ENCODE measurements at places on chromosomes 6 and 20.

DNA sequence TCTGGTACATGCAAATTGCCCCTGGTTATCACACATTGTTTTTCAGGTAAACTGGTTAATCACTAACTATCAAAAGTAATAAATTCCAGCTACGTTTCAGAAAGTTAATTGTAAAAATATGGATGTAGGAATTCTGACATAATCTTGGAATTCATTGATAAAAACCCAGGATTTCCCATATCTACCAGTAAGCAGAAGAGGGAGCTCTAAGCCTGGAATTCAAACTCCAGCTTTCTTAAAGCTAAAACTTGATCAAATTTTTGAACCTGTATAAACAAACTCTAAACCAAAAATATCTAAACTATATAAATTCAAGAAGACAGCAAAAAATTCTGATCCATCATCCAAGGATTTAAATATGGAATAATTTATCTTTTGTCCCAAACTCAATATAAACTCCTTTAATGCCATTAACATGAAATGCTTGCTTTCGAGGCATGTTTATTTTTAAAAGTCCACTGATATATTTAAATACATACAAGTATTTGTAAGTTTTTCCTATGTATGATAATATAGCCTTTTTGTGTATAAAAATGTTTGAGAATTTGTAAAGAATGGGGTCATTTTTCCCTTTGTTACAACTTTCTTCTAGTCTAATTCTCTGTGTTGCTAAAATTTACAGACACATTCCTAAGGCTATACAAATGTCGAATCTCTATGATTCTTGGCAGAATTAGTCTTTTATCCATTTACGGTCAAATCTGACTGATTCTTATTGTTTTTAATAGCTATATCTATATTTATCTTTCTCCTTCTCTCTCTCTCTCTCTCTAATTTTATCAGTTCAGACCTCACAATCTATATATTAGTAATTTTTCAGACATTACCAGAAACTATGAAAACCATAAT is 91.4 kb upstream of the RNF217 start:
- DNase-seq = no peak

DNA sequence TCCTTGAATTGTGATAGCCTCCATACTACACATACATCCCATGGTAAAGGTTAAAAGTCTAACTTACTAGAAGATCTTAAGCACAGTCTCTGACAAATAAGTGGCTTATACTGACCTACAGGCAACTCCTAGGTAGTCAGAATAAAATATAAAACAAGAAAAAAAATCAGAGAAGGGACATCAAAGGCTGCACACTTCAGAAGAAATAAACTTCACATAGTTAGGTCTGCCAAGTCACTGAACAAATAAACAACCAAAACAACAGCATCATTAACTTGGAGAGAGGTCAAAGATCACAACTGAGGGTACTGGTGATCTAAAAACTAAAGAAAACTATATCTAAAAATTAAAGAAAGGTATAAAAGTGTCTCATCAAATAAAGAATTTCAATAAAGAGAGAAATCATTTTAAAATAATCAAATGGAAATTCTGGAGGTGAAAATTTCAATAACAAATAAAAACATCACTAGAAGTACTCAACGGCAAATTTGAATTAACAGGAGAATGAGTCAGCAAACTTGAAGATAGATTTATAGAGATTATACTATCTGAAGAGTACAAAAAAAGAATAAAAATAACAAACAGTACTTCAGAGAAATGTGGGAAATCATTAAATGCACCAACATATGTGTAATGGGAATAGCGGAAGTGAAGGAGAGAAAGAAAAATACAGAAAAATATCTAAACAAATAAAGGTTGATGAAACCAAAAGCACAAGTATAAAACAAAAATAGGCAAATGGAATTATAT is 88.0 kb upstream of the UST start:
- no peak for DNase-seq

DNA sequence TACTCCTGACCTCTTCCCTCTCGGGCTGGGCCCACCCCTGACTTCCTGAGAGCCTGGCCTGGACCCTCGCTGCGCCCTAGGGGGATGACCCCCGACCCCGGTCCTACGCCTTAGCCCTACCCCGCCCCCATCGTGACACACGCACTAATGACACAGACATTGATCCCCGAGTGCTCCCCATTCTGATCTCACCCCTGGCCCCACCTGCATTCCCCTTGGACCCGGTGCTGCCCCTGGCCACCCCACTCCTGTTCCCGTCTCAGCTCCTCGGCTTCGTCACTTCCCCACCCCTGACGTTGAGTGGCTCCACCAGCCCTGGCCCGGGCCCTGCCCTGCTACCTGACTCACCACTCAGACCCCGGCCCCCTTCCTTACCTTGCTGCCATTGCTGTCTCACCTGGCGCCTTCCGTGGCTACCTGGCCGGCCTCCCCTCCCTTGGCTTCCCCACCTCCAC is 12.1 kb downstream of the RBCK1 start:
- DNase-seq = no peak

GRCh38 chr6:11277275-11278206 is 45.1 kb upstream of the NEDD9 start:
- DNase-seq = no peak

DNA sequence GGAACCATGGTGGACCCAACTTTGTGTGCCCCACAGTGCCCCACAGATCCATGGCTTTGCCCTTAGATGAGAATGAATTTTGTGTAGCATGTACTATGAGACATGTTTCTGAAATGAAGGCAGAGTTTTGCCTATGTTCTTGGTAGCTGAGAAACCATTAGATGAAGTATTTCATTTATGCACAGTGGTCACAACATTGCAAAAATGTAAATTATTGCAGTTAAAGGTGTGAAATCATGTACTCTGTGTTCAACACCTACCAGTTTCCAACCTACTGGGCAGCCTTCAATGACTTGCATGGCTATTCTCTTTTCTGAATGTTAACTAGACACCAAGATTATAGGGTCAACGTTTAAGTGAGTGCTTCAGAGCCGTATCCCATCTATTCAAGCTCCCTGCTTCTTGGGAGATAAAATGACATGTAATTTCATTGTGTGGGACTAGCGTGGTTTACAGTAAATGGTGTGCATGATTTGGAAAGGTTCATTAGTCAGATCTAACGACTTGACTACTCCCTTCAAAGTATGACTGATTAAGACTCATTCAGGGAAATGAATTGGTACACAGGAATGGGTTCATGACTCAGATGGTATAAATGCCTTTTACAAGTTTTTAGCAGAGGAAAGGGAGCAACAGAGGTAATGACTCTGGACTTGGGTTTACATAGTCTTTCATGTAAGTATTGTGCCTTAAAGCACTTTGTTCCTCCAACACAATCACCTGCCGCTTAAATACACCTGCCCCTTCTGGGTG is 106.1 kb upstream of the AKIRIN2 start:
- no peak for DNase-seq

- no peak for DNase-seq
These were observed 28.0 kb downstream of the FRMD1 start for GRCh38 chr6:168050881-168051586.

DNA sequence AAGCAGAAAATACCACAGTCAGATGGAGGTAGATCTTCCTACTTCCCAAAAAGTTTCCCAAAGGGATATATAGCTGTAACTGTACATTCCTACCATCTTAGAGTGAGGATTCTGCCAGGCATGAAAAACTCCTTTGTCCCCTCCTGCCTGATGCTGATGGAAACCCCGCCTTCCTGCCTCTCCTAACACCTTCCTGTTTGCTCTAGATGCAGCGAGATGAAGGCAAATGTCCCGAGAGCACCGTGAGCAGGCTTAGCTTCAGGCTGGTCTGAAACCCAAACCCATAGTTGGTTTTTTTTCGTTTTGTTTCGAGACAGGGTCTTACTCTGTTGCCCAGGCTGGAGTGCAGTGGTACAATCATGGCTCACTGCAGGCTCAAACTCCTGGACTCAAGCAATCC is 55.6 kb downstream of the MYB start:
- no peak for DNase-seq

- no peak for DNase-seq
These were observed 16.4 kb downstream of the RANBP9 start for GRCh38 chr6:13695252-13695651.

DNA sequence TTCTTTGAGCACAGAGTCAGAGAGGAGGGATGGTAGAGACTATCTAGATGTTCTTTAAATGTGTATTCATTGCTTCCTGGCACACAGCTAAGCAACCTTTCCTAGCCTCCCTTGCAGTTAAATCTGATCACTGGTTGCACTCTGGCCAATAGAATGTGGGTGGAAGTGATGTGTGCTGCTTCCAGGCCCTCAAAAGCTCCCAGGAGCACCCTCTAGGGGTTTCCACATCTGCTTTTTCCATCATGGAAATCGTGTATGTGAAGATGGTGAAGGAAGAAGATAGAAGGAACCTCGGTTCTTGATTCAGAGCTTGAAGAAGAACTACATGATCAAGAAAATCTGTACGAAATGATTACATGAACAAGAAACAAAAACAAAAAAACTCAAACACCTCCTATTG is 149.8 kb upstream of the JAG1 start:
- DNase-seq = no peak

DNA sequence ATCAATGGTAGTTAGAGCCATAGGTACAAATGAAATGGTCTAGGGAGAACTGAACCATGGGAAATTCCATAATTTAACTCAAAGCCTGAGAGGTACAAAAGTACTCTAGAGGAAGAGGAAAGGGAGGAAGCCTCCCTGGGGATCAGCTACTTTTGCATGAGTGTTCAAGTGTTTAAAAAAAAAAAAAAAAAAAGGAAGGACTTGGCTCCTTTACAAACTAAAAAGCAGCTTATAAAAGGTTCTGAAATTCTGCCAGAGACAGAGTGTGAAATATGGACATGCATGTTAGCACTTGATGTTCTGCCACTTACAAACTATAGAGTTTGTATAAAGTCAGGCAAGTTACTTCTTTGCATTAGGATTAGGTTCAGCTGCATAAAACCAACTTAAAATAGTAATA is 290.0 kb downstream of the TBC1D7 start:
- no peak for DNase-seq

DNA sequence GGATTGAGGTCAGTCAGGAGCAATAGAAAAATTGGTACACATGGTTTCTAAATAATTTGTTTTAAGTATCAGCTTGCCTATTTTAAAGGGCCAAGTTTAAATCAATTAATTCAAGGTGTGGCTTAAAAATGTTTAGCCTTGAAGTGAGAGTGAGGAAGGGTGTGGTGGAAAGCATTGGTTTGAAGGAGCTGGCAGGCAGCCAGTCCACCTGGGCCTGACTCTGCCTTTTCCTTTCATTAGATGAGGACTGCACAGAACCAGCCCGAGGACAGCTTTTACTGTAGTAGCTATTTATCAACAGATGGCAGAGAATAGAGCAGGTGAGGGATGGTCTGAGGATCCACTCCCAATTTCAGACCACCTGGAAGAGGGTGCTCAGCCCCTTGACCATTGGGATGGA is 42.4 kb downstream of the DHX35 start:
- no peak for DNase-seq

GRCh38 chr20:24686156-24686555 is 216.7 kb downstream of the SYNDIG1 start:
- no peak for DNase-seq

- no peak for DNase-seq
These were observed 18.1 kb downstream of the SLX4IP start for GRCh38 chr20:10453241-10453640.

- DNase-seq = no peak
These were observed 39.8 kb upstream of the CDH22 start for GRCh38 chr20:46347841-46348803.

- DNase-seq = no peak
These were observed 19.3 kb downstream of the UQCC2 start for GRCh38 chr6:33692078-33692759.

GRCh38 chr6:797479-798077 is 104.6 kb upstream of the EXOC2 start:
- peak; percentile 36 for DNase-seq

DNA sequence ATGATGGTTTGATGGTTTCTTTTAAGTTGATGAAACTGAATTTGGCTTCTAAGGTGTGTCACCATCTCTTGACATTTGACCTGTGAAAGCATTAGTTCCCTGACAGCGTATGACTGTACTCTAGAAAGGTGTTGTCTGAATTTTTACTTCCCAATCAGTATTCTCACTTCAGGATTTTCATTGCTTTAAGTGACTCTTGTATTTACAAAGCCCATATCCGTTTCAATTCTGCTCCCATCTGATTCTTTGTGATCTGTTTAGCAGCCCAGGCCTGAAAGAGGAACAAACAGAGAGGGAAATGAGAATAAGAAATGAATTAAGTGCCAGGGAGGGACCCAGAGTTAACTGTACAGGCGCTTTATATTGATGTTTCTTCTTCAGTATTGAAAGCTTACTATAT is 73.7 kb downstream of the FARS2 start:
- no peak for DNase-seq

- no peak for DNase-seq
These were observed 87.6 kb downstream of the PRKN start for GRCh38 chr6:162639951-162640350.

GRCh38 chr6:125995972-125996580 is 9.7 kb downstream of the TRMT11 start:
- peak; percentile 70 for DNase-seq

DNA sequence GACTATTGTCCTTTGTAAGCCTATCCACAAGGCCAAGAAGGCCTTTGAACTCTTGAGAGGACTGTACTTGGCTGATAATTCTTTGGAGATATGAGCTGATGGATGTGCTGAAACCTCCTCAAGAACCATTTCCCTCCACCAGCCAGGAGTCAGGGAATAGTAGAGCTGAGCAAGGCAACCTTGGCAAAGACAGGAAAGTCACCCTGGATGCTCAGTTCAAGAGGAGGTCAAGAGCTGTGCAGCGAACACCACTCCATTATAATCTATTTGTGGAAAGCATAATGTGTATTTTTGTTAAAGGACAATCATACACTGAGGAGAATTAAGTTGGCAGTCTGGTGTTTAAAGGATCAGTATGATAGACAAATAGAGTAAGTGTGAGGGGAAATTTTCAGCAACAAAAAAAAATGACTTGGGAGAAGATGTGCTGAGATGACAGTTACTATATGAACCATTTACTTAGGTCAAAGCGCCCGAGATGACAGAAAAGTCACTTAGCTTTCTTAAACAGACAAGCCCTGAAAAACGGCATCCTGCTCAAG is 177.2 kb upstream of the COL21A1 start:
- no peak for DNase-seq

DNA sequence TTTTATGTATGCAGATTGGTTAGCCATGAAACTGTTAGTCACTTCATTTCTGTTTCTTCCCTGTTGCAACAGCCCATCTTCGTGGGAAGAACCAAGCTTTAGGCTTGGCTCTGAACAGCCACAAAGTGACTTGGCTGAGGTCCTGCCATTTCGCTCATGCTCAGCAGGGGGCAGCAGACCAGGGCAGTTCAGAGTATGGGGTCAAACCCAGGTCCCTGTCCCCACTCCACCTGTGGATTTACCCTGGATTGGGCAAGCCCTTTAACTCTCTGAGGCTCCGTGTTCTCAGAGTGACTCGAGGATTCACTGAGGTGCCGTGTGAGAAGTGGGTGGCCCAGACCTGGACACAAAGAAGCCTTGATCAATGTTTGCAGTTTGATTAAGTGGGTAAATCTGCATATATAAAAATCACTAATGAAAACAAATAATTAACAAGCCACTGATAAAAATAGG is 19.8 kb upstream of the MAP1LC3A start:
- peak; percentile 56 for DNase-seq

DNA sequence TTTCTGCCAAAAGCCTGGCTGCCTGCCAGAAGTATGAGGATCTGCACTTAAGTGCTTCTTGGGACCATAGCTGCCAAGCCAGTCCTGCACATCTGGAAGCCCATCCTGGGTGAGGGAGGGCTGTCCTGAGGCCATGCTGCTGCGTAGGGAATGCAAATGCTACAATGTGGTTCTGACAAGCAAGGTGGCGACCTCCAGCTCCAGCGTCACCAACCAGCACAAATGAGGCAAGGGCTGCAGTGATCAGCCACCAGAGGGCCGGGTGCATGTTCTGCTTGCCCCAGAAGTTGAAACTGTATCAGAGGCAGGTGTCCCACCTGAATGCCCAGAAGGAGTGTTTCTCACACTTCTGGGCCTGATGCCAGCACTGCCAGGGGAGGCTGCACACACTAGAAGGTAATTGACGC is 99.1 kb upstream of the KCNQ5 start:
- DNase-seq = peak; percentile 24

All from activated CD8-positive, alpha-beta memory T cell treated with anti-CD3 and anti-CD28 coated beads, Interleukin-2, amount 50 U/mL, for 4 hours (primary cell).